ENCODE measurements at places on chromosomes 11 and 22.

DNA sequence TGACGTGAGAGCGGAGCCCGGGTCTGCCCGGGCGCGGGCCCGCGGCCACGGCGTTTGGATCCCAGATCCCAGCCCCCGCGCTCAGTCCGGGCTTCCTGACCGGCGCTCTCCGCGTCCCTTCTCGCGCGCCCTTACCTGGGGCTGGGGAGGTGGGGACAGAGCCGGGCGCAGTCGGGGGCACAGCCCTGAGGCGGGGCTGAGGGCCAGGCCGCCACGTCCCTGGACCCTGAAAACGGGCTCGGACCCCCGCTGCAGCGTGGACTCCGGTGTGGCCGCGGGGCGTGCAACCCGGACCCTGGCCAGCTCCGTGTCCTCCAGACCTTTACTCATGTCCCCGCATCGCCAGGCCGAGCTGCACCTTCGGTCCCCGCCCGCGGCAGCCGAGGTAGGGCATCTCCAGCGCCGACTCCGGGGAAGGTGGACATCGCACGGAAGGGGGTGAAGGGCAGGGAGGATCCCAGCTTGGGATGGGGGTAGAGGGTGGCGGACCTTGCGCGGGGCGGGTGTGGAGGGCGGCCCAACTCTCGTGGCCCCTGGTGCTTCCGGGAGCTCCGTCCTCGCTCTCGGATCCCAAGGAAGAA lies 9.9 kb upstream of the AIFM3 start:
- H3K27ac ChIP-seq: peak overlapping the region; percentile 51
- H3K4me3 ChIP-seq: peak overlapping the region; percentile 67
- peak; percentile 39 for DNase-seq
- no peaks in the 10 kb centered on the region for H3K27me3 ChIP-seq
- H3K36me3 ChIP-seq: peaks cover 3% of the 10 kb centered on the region

DNA sequence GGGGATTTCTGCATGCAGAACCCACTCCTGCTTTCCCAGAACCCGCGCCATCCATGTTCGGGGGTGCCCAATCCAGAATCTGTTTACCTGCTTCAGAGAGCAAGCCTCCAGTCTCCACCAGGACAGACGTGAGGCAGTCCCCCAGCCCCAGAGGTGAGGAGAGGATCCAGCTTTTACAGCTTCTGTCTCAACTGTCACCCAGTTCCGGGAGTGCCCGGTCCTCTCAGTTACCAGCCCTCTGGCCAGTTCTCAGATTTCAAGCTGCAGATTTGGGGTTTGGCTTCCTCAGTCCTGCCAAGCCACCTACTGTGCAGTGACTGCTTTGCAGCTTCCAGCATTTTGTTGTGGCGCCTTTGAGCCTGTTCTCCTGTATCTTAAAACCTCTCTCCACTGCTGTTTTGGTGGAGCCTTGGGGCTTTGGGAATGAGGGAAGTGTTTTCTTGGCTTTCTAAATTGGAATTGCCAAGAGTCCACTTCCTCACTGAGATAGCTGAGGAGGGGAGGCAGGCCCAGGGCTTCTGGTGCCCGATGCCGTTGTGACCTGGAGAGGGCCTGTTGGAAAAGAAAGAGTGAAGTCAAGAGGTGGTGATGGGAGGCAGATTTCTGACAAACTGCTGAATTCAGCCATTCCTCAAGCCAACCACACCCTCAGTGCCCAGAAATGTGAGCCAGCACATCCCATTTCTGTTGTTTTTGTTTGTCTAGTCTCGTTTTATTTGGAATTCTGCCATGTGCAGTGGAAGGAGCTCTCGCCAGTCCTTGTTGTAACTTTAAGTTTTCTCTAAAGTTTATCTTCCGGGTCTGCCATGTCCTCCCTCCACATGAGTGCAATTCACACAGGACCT lies 513.4 kb downstream of the TBC1D22A start:
- H3K36me3 ChIP-seq: no peaks in the 10 kb centered on the region
- H3K27ac ChIP-seq: no peak overlapping the region
- DNase-seq: no peak

- no peaks in the 10 kb centered on the region for H3K36me3 ChIP-seq
- H3K27me3 ChIP-seq: no peaks in the 10 kb centered on the region
- peak overlapping the region; percentile 79 for H3K27ac ChIP-seq
- peaks cover 57% of the 10 kb centered on the region for H3K4me1 ChIP-seq
- H3K4me3 ChIP-seq: no peak overlapping the region
These were observed 18.2 kb downstream of the DAGLA start for GRCh38 chr11:61698173-61698948.

DNA sequence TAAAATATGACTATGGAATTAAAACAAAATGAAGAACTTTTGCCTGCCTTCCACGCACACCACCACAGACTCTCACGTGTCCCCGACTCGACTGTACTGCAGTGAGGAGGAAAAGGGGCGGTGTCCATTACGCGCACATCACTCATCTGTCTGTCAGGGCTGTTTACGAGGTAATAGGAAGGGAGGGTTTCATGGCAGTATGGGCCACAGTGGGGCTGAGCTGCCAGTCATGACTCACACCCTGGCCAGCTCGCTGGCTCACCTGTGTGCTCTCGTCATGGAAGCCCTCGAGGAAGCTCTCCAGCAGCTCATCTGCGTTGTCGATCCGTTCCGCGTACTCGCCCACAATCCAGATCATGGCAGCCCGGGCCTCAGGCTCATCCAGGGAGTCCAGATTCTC lies 33.5 kb upstream of the RASL10A start:
- H3K4me1 ChIP-seq: no peaks in the 10 kb centered on the region
- DNase-seq: no peak
- H3K27me3 ChIP-seq: no peaks in the 10 kb centered on the region
- no peak overlapping the region for H3K4me3 ChIP-seq
- no peak overlapping the region for H3K27ac ChIP-seq

DNA sequence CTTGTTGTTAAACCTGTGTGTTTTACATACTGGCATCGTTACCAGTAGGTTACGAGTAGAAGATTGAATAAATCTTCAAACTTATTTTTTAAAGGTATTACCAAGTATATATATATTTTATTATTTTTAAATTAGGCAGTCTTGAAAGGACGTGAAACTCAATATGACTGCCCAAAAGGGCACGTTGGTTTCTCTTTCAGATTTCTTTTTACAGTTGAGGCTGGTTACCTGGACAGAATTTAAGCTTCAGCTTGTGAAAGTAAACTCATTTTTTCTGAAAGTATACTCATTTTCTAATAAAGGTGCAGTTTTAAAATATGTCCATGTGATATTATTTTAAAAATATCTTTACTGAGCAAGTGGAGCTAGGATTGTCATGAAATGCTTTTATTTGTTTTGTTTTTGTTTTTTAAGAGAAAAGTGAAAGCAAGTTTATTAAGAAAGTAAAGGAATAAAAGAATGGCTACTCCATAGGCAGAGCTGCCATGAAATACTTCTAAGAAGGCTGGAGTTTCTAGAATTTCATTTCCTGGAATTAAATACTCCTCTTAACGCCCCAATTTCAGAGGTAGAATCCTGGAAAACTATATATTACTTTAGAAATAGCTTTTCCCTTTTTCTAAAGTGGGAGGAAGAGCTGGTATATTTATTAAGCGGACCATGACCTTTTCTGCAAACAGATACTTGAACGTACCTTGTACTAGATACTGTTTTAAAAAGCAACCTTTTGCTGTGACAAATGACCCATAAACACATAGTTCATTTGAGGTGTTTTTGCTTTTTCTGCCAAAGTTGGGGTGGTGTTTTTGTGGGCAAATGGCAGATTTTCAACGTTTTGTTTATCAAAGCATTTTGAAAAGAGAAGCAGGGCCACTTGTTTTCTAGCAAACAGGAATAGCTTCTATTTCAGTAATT lies 1.9 kb downstream of the FBXO7 start:
- no peaks in the 10 kb centered on the region for H3K27me3 ChIP-seq
- H3K4me1 ChIP-seq: peaks cover 5% of the 10 kb centered on the region
- DNase-seq: peak; percentile 46
- H3K36me3 ChIP-seq: no peaks in the 10 kb centered on the region
- H3K4me3 ChIP-seq: peak overlapping the region; percentile 81

DNA sequence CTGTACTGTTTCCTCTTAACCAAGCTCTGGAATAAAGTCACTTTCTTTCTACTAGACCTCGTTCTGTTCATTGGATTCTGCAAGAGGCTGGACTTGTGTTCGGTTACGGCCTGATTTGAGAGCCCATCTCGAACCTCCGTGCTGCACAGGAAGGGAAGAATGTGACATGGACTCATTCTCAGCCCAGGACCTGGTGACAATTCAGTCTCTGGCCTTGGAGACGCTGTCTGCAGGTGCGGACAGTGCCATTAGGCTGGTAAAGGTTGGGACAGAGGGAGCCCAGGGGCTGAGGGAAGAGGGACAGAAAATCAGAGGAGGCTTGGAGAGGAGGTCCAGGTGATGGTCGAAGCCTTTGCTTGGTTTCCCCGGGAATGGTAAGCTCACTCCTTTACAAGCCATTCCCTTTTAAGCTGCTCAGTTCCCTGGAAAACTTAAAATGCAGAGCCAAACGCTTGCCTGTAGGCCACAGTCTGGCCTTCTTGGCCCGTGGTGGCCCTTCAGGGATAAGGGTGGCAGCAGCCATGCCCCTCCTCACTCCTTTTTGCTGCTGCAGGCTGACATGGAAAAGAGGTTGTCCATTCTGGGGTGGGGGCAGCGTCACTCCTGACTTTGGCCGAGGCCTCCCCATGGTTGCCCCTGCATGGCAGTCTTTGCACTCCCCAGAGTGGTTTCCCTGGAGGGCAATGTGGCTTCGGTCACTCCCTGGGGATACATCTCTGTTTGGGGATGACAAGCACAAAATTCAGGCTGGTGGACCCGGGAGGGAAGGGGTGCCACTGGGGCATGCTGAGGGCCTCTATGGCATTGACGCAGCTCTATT lies 52.3 kb downstream of the SHISAL1 start:
- no peak overlapping the region for H3K4me3 ChIP-seq
- no peak overlapping the region for H3K27ac ChIP-seq
- no peaks in the 10 kb centered on the region for H3K36me3 ChIP-seq
- no peaks in the 10 kb centered on the region for H3K27me3 ChIP-seq
- no peak for DNase-seq

GRCh38 chr11:34176751-34177209 lies 71.4 kb downstream of the NAT10 start:
- no peaks in the 10 kb centered on the region for H3K4me1 ChIP-seq
- H3K36me3 ChIP-seq: no peaks in the 10 kb centered on the region
- no peak for DNase-seq

DNA sequence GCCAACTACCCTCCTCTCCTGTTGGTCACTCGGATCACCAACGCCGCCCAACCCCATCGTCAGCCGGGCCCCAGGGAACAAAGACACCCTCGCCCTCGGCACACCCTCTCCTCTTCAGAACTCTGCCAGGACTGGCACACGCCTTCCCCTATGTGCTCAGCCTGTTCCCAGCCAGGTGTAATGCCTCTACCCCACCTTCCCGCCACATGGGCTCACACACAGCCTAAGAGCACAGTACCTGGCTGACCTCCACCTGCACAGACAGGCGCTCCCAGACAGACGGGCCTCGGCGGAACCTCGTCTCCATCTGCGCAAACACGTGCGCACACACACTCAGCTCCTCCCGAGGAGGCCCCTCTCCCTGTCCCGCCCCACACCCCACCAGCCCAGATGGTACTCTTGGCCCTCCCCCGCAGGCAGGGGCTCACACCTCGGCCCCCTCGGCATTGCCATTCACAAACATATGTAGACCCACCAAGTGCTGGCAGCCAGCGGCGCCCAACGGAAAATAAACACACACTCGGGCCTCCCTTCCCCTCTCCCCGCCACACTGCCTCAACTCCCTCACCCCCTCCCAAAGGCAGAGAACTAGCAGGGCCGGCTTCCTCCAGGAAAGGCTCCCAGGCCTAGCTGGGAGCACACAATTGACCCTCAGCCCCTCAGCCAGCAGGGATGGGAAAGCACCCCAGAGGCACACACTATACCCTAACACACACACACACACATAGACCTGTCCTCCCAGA lies 8.5 kb downstream of the ELFN2 start:
- peaks cover 10% of the 10 kb centered on the region for H3K27me3 ChIP-seq
- DNase-seq: peak; percentile 63
- H3K27ac ChIP-seq: no peak overlapping the region

GRCh38 chr11:59849129-59849528 lies 3.8 kb upstream of the CBLIF start:
- H3K4me1 ChIP-seq: no peaks in the 10 kb centered on the region
- H3K27me3 ChIP-seq: no peaks in the 10 kb centered on the region
- DNase-seq: peak; percentile 40
- H3K36me3 ChIP-seq: no peaks in the 10 kb centered on the region
- H3K27ac ChIP-seq: no peak overlapping the region

DNA sequence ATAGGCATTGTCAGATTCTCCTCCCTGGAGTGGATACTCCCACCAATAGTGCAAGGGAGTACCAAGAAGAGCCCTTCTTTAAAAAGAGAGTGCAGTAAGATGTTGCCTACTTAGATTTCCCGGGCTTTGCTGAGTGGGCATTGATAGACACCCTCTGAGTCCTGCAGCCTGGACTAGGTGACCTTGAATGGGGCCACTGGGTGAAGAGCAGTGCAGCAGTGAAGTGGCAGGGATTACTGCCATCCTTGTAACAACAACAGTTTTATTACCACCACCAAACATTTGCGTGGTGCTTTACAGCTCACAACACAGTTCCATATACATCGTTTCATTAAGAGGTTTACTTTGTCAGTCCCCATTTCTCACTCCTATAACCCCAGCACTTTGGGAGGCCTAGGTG lies 59.4 kb downstream of the MICAL2 start:
- H3K27me3 ChIP-seq: no peaks in the 10 kb centered on the region
- no peaks in the 10 kb centered on the region for H3K36me3 ChIP-seq
- no peak overlapping the region for H3K4me3 ChIP-seq
- H3K4me1 ChIP-seq: no peaks in the 10 kb centered on the region

GRCh38 chr11:86782742-86783141 lies 17.6 kb upstream of the PRSS23 start:
- no peak for DNase-seq
- H3K4me1 ChIP-seq: no peaks in the 10 kb centered on the region
- H3K27ac ChIP-seq: no peak overlapping the region
- no peaks in the 10 kb centered on the region for H3K36me3 ChIP-seq
- H3K27me3 ChIP-seq: no peaks in the 10 kb centered on the region
- H3K4me3 ChIP-seq: no peak overlapping the region

All from kidney (tissue), 22 donors.